Osteocyte (in vitro differentiated cells): ENCODE measurements at places on chromosomes 6 and 20. TPM values are rescaled to one million over a fixed set of nuclear protein-coding genes. Genes with fewer than 3 reads are reported as not detected.

EFCAB8 gene
- 0.64 and 0.97 TPM in 2 replicates for total RNA-seq

LTA gene
- not detected in 2 replicates for total RNA-seq

CLDN20 gene
- total RNA-seq = not detected in 2 replicates

NKX2-2 gene
- not detected in 2 replicates for total RNA-seq

ZC3H12D gene
- total RNA-seq = 0.21 TPM in 1 of 2 replicates, not detected in the other

SAMD3 gene
- 0.42 and 0.64 TPM in 2 replicates for total RNA-seq
